ENCODE measurements at places on chromosomes 16 and 17.
A peak's percentile ranks its signal among the peaks of the same experiment; 100 is the strongest.

DNA sequence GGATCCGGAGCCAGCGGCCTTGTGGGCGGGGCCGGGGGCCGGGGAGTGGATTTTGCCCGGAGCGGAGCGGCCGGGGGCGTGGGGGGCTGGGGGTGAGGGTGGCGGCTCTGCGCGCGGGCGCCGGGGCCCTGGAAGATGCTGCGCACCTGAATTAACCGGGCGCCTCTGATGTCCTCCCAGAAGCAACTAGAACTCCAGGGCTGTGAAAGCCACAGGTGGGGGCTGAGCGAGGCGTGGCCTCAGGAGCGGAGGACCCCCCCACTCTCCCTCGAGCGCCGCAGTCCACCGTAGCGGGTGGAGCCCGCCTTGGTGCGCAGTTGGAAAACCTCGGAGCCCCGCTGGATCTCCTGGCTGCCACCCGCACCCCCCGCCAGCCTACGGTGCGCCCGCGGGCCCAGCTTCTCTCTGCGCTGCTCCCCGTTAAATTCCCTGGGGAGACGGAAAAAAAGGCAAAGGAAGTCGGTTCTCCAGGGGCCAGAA, 549 bp downstream of the SLC26A11 start:
- DNase-seq, result no peak

DNA sequence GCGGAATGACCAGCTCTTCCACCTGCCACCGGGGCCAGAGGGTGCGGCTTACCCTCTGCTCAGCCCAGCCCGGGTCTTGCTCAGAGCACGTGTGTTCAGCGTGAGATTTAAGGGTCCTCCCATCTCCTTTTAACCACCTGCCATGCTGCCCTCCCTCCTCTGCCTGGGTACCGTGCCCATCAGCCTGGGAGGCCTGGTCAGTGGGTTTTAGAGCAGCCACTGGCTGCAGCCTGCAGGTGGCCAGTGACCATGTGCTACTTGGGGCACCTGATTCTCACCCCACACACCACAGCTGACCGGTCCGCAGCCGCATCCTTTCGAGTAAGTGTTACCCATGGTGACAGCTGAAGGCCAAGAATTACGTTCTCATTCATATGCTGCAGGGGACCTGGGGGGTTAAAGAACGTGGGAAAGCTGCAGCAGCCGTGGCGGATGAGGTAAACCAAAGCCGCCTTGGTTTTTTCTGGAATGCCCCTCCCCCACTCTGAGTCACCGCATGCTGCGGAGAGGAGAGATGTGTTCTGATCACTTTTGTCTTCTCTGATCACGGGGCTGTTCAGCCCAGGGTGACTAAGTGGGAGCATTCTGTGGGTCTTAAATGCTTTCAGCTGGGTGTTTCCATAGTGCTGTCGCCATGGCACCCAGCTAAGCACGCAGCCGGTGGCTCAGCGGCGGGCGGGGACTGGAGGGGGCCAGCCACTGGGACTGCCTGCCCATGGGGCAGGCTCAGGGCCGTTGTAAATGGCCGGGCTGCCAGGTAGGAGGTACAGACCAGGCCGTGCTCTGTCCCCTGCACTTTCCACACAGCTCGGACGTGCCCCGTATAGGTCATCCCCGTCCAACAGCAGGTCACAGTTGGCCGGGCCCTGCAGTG, 59.8 kb downstream of the BAIAP2 start:
- no peak for DNase-seq

DNA sequence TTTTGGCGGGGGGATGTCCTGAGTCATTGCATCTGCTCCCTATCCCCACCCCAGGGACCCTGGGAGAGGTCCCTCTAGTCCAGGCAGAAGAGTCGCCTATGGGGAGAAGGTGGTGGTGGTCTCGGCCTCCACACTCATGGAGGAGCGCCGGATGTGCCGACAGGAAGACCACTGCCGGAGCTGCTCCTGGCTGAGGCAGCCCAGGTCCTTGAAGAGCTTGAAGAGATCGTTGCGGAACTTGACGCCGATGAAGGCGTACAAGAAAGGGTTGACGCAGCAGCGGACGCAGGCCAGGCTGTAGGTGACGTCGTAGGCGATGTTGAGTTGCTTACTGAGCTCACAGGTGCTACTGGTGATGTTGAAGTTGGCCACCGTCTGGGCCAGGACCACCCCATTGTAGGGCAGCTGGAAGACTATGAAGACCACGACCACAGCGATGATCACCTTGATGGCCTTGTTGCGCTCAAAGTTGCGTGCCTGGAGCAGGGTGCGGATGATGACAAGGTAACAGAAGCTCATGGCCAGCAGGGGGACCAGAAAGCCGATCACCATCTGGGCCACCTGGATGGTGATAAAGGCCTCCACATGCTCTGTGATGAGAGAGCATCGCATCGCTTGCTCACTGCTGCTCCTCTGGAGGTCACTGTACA, 10.5 kb downstream of the CCR7 start:
- no peak for DNase-seq

DNA sequence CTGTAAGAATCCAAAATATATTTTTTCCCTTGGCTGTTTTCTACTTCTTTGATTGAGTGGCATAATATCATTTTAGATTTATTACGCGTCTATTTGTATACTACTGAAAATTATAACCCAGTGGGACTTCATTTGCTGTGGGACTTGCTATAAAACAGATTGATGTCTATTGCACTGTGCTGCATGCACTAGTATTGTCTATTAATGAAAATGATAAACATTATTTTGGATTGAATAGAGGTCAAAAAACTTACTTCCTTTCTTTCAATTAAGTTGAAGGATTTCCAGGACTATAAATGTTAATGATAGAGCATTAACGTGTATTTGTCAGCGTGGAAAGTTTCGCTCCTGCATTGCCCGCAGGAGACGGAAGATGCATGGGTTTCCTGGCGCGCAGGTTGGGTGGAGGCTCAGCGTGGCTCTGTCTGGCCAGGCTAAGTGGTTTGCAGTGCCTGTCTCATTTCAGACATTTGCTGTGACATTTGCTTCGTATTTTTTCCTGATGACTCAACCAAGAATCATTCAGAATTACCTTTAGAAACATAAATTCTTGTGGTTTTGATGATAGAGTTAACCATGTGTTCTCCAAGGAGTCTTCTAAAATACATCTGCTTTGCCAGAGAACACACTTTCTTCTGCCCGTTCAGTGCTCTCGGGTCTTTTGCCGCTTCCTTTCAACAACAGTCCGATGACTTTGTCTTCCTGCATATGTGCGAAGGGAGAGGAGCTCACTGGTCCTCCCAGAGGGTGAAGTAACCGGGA, 216.7 kb downstream of the RPTOR start:
- DNase-seq, result peak; percentile 77

DNA sequence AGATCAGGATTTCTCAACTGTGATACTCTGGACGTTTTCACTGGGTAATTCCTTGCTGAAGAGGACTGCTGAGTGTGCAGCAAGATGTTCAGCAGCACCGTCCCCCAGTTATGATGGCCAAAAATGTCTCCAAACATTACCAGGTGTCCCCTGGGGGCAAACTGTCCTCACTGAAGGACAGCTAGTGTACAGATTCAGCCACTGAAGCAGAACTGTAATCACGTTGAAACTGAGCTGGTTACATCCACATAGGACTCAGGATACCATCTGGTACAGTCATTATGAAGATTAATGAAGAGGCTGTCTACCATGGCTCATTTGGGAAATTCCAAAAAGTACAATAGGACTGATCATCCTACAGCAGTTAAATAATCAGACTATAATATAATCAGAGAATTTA, 43.3 kb upstream of the GINS3 start:
- no peak for DNase-seq

DNA sequence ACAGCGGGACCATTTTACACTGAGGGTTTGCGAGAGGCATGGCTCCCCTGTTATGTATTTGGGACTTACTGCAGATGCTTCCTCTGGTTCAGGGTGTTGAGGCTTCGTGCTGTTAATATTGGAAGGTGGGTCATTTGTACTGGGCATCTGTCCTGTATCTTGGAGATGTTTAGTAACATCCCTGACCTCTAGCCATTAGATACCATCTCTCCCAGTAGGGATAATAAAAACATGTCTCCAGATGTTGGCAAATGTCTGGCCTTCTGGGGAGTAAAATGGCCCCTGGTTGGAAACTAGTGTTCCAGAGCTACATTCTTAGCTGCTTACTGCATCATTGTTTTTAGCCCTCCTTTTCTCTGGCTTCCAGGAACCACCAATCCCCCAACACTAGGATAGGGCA, 388.0 kb downstream of the WWOX start:
- DNase-seq, result no peak

- DNase-seq, result no peak
These were observed 6.3 kb downstream of the FOXF1 start for GRCh38 chr16:86516623-86517003.

DNA sequence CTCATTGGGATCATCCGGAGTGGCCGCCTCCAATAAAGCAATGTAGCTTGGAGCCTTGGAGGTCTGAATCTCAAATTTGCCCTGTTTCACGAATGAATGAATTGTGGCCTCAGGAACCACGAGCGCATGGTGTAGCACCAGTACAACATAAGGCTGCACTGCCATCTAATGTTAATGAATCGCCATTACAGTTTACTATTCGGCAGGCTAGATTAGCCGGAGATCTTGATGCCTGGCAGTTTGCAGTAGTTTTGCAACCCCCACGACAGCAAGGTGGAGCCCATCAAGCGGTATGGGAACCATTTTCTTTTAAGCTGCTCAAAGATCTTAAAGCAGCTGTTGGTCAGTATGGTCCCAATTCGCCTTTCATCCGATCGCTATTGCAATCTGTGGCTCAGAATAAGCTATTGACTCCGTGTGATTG, 18.8 kb downstream of the ALOX15B start:
- DNase-seq, result peak; percentile 84

DNA sequence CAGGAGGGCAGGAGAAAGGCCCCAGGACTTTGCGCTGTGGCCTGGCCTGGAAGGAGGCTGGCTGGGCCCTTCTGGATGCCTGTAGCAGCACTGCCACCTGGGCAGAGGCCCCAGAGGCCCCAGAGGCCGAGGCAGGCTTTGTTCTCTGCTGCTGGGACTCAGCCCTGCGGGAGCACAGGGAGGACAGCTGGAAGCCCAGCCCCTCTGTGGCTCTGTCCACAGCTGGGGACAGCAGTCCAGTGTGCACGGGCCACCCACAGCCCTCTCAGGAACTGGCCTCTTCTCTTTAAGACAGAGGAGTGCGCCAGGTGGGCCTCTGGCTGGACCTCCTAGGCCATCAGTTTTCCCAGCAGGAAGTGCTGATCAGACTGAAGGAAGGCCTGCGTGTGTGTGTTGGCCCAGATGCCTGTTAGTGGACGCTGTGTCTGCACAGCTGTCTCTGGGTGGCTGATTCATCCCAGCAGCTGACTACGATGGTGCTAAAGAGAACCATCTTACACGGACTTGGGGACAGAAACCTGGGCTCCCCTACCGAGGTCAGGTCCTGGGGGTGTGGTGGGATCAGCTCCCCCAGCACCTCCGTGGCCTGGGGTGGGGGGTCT, 26.9 kb upstream of the ZNF750 start:
- DNase-seq, result no peak

DNA sequence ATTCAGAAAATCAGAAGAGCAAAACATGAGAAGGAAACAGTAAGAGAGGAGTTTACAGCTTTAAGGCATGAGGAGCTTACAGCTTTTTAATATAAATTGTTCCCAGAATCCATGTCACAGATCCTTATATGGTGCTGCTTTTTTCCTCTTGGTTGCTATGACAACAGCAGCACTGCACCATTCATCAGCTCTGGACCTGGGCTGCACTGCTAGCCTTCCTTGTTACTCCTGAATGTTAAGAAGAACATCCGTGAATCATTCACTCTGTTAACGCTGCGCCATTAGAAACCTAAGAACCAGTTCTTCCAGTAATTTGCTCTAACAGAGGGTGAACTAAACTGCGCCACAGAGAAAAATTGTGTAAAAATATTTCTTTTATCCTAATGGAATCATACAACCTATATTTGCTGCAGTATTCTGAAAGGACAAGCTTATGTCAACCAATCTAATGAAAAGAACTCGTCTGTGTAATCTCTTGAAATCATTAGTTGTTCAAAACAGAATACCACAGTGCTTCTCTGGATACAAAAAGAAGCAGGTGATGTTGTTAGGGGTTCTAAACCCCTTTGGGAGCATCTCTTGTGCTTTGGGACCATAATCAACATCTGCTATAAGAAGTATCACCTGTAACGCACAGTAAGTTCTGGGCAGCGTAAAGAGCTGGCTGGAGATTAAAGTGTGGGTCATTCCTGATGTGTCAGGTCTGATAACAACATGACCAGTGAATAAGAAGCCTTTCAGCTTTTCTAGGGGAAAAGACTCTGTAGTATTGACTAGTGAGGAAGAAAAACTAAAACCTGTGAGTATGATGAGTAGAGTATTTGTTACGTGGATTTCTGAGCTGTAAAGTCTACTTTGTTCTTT, 151.2 kb downstream of the TANC2 start:
- DNase-seq, result no peak

GRCh38 chr17:606508-607250, 108.0 kb downstream of the VPS53 start:
- no peak for DNase-seq

DNA sequence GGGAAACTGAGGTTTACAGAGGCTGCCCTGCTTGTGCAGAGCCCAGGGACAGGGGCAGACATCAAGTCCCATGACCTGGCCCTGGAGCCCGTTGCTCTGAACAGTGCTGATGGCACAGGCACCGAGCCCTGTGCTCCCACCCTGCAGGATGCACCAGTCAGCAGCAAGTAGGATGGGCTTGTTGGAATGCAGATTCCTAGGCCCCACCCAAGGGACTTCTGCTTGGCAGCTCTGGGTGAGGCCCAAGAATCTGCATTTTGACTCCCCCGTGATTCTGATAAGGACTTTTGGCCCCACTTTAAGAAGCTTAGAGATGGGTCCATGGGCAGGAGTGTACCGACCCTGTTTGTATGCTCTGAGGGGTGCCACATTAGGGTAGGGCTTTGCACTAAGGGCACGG, 23.3 kb downstream of the LASP1 start:
- no peak for DNase-seq

- no peak for DNase-seq
These were observed 63.7 kb upstream of the NLK start for GRCh38 chr17:27978689-27979175.

DNA sequence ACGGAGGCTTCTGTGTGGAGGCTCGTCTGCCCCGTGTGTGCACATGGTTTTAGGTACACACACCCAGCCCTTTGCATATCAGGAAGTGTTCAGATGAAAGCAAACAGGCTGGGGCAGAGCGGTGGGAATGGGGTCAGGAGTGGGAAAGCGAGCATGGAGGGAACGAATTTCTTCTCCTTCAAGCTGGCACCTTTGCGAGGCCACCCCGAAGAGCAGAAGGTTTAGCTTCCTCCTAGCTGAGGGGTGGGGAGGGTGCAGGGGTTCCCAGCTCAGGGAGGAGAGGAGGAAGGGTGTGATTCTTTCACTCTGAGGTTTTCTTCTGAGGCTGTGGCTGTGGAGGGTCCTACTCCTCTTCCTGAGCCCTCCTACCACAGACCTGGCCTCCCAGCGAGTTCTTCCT, 83.6 kb downstream of the ABR start:
- no peak for DNase-seq

- DNase-seq, result no peak
These were observed 37.9 kb downstream of the SOX8 start for GRCh38 chr16:1019231-1020090.

- no peak for DNase-seq
These were observed 17.3 kb downstream of the ABAT start for GRCh38 chr16:8691728-8692127.

All from SW 1271 (cell line).